Glomerular endothelial cell (primary cell): ENCODE measurements at places on chromosomes 2 and 18. TPM values are rescaled to one million over a fixed set of nuclear protein-coding genes. Genes with fewer than 3 reads are reported as not detected.

DNA sequence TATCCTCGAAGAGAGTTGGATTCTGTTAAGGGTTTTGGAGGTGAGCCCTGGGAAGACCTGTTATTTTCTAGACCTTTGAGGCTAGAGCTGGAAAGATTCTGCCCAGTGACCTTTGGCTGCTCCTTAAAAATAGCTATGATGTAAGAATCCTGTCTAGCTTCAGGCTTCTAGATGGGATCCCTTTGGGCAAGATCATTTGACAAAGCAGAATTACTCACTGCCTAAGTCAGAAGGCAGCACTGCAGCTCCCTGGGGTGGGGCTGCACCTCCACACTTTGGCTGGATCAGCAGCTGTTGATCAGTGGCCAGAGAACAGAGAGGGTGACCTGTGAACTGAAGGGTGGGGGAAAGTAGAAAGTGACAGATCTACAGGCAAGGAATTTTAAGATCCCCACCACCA lies 103.8 kb downstream of the ASAP2 start:
- DNase-seq: no peak

GRCh38 chr2:171584001-171584400 lies 61.7 kb downstream of the CYBRD1 start:
- no peak for DNase-seq

DNA sequence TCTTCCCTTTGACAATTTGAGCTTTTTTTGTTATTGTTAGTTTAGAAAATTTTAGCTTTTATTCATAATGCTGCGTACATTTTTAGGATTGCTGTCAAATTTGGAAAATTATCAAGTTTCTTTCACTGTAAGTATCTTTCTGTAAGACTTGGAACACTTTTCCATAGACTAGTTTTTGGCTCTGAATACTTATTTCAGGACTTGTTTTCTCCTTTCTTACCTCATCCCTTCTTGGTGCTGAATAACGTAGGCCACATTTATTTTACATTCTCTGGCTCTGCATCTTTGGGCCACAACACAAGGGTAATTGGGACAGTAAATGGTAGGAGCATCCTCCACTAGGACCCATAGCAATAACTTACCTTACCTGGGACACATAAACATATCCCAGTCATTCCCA lies 85.1 kb downstream of the CCDC85A start:
- DNase-seq: no peak

- no peak for DNase-seq
These were observed 144.3 kb downstream of the BCL2 start for GRCh38 chr18:63175264-63175663.

FTCDNL1 gene
- 1.3 TPM in 1 of 2 replicates, not detected in the other for total RNA-seq

DNA sequence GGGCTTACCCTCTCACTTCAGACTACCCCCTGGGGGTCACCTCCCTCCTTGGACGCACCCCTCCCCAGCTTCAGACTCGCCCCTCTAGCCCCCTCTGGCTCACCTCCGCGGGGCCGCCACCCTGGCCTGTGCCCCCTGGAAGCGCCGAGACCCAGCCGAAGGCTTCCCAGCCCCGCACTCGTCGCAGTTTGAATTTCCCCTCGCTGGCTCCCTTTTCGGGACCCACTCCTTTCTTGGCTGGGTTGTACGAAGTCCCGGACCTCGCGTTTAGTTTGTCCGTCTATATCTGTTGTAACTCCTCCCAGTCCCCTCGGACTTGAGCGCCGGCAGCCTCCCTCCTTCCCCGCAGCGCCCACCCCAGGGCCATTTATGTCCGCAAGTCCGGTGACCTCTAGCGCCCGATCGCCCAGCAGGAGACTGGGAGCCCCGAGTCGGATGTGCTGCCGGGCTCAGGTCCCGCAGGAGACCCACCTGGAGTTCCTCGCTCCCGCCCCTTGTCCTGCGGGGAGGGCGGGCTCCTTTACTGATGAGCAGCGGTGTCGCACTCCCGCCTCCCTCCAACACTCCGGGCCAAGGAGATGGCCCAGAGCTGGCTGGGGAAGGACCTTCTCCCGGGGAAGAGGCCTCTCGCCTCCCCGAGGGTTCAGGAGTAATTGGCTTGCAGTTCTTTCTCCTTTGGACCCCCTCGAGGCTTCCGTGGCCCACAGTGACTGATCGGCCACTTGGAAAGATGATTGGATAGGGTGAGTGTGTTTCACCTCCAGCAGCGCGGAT lies 692 bp upstream of the RAX start:
- DNase-seq: no peak

GRCh38 chr18:28766027-28766426 lies 589.1 kb upstream of the CDH2 start:
- no peak for DNase-seq

- no peak for DNase-seq
These were observed 18.7 kb upstream of the SMAD2 start for GRCh38 chr18:47949202-47949601.

DNA sequence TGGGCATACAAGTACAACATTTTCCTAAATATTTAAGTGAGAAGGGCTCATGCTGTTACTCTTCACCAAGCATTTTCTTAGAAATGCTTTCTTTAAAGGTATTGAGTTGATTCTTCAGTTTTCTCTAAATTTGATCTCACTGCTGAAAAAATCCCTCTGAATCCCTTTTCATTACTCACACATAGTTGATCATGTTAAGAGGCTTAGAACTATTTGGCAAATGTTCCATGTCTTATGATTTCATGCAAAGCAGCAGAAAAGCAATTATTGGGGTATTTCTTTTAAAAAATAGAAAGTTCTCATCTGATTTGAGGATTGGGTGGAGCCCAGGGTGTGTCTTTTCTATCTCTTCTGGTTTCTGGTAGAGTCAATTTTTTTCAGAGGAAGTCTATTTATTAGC lies 1079.8 kb upstream of the ZEB2 start:
- DNase-seq: no peak

SRBD1 gene
- total RNA-seq: 13.7 and 16.6 TPM in 2 replicates

- DNase-seq: no peak
These were observed 76.4 kb downstream of the KLHL14 start for GRCh38 chr18:32696376-32696775.

DNA sequence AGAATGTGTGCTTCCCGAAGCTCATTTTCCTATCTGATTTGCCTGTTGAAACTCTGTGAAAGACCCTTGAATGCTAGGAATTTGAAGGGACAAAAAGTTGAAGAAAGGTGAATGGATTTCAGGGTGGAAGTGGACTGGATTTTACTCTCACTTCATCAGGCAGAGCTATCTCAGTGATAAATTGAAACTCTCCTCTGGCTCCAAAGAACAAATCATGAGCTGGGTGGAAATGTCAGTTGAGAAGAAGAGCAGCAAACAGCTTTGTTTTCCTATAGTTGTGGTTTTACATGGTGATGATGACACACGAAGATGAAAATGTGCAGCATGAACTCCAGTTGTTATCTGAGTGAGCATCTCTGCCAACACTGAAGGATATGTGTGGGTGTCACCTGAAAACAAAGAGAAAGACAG lies 34.4 kb downstream of the CD28 start:
- DNase-seq: no peak

- DNase-seq: no peak
These were observed 43.1 kb upstream of the SLC39A10 start for GRCh38 chr2:195613922-195614321.

DNA sequence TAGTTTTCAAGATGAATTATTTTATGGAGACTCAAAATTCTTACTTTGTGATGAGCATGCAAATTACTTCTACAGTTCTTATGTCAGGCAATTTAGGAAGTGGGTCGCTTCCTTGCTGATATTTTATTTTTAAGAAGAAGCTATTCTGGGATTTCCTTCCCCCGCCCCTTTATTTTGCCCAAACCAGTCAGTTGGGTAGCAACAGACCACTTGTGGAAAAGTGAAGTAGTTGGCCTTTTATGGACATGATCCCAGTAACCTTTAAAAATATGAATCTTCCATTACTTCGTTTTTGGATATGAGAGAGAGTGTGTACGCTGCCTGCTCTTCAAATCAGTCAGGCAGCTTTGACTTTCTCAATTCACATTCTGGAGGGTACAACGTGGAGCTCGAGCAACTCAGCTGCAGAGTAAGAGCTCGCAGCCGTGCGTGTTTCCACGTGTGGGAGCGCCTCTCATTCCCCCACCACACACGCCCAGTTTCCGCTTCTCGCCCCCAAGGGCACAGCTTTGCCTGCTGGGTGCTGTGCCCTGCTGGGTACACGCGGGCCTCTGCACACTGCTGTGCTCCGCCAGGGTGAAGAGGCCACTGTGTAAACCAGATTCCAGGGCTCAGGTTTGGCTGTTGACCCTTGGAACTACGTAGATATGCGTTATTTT lies 92.6 kb downstream of the ITGB1BP1 start:
- no peak for DNase-seq

GRCh38 chr2:120904830-120905234 lies 169.2 kb downstream of the GLI2 start:
- no peak for DNase-seq

DNA sequence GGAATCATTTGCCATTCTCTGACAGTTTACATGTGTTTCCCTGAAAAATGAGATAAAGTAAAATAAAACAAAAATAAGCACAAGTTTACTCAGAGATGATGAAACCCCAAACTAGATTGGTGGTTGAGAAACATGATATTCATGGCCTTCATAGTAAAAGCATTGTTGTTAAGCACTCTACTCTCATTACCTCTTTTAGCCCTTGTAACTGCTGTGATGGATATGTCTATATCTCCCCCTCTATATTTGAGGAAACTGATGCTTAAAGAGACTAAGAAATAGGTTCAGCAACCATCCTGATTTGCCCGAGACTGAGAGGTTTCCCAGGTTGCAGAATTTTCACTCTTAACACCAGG lies 33.9 kb upstream of the GALNT3 start:
- DNase-seq: no peak

FER1L5 gene
- 0.15 TPM in 1 of 2 replicates, not detected in the other for total RNA-seq

INHA gene
- total RNA-seq: not detected in 2 replicates

GRCh38 chr18:295756-296490 lies 28.1 kb upstream of the THOC1 start:
- peak; percentile 42 for DNase-seq

GRCh38 chr18:2857491-2858131 lies 10.8 kb downstream of the EMILIN2 start:
- DNase-seq: no peak

DNA sequence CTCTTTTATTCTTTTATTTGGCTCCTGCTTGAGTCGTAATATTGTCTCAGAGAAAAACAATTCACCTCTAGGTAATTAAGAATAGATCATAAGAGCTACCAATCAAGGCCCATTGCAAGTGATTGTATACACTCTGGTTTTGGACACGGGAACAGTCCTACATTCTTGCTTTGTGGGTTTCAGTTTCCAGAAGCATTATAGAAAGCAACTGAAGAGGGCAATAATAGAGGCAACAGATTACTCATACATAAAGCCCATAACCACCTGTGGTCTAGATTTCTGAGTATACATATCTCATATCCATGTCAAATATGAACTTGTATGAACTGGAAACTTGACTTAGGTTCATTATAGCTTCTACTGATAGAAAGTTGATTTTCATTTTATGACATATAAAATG lies 65.4 kb downstream of the DIS3L2 start:
- DNase-seq: no peak

DNA sequence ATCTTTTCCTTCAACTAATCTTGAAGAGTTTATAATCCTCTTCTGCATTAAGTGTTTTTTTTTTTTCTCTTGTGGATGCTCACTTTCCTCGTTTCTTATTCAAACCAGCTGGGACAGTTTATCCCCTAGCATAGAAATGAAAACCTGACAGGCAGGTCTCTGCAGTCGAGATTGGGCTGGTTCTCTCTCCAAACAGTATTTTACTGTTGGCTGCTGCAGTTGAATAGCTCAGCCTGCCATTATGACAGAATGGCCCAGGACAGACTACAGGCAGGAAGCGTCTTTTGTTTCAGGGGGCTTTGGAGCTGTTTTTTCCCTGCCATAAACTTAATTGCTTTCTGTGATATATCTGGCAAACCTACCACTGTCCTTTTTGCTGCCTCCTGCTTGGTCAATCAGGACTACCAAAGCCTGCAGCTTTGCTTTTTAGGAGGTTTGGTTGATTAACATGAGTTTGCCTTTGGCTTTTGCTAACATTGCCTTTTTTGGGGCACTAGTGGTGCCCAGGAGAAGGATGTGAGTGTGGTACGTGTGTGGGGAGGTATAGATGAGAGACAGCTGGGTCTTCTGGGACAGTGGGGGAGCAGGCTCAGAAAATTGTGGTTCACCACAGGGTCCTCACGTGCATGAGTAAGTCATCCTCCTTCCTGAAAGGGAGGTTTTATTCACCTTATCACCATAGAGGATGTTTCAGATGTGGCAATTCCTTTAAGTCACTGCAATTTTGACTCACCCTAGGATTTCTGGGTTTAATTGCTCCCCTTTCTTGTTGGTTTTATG lies 128.7 kb downstream of the LYPD6B start:
- DNase-seq: no peak

- DNase-seq: no peak
These were observed 673 bp downstream of the CENPO start for GRCh38 chr2:24793761-24794435.

DNA sequence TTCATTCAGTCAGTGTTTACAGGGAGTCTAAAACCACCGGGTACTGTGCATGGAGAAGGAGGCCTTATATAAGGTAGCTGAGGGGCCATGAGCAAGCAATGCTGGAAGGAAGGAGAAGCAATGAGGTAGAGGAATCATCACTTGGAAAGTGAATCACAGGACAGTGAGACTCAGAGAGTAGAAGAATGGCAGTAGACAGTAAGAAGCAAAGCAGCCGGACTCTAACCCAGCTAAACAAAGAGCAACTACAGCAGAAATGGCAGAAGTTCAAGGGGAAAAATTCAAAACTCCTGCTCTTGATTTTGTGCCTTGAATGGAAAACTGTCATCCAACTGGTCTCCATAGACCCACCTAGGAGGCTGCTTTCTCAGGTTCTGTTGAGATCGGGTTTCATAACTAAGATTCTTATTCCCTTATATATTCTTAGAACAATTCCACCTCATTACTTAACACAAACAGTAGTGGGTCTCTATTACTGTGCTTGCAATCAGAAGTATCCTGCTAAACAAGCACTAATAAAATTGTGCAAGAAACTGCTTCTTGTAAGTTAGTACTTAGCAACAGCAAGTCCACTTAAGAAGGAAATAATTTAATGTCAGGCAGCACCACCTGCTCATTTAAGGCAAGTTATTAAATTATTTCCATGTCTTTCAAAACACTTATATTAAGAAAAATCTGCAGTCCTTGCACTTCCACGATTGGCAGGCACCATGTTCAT lies 68.0 kb downstream of the RBMS1 start:
- no peak for DNase-seq
